ENCODE measurements at places on chromosomes 5 and 9.

DNA sequence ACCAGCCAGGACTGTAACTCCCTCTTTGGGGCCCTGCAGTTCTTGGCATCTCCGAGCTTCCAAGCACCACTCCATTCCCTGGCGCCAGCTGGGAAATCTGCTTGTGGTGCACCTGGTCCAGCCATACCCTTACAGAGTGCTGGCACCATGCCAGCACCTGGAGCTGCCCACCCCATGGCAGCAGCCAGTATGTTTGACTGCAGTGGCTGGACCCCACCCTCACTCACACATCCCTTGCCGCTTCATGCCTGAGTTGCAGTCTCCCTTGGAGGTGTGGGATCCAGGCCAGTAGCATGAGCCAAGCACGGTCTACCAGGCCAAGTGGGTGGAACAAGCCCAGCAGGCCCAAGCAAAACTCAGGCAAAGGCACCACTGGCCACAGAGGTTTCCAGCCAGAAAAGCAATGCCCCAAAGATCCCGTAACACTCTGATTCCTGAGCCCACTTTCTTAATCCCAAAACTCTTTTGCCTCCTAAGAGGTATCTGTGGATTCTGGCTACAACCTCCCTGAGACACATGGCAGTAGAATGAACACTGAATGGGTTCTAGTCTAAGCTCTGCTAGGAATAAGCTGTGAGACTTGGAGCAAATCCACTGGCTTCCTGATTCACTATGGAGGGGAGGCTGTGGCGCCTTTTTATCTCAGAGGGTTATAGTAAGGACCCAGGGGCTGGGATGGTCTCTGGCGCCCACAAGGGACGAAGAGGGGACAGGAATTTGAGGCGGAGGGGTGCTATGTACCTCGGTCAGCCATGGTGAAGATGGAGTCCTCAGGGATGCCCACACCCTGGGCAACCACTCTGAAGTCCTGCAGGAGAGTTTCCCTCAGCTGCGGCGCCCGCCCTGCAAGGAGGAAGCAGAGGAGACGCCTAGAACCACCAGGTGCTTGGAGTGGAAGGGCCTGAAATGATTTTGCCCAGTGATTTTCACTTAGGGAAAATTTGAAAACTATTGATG lies 5.6 kb downstream of the AMBP start:
- no peak for DNase-seq

DNA sequence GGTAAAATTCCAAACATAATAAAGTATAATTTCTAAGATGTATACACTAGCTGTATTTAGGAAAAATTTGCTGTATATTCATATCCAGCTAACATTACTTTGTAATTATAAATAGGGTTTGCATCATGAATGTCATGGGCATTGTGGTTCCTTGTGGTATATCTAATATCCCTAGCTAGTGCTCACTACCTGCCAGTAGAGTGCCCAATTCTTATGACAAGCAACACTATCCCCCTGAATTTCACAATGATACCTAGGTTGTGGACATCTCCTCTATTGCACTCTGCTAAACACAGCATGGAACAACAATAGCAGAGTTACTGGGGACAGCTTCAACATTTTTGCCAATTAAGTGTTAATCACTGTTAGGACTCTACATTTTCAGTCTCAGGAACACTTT lies 1656.5 kb downstream of the EFNA5 start:
- no peak for DNase-seq

DNA sequence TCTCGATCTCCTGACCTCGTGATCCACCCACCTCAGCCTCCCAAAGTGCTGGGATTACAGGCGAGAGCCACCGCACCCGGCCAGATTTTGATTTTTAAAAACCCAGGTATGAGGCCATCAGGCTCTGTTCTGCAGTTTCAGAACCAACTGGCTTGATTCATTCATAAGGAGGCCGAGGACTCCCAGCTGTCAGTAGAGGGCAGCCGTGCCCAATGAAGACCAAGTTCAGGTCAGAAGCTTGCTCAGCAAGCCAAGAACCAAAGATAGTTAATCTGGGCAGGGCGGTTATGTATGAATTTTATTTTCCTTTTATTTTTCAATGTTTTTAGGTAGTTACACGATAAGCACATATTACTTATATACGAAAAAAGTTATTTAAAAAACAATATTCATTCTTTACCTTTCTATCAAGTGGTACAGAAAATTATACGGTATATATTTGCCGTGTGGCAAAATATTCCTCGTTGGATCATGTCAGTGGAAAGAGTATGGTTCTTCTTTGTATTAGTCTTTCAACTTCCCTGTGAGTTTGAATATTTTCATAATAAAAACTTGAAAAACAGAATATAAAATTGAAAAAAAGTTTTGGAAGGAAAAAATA lies 18.0 kb downstream of the MGAT1 start:
- no peak for DNase-seq

DNA sequence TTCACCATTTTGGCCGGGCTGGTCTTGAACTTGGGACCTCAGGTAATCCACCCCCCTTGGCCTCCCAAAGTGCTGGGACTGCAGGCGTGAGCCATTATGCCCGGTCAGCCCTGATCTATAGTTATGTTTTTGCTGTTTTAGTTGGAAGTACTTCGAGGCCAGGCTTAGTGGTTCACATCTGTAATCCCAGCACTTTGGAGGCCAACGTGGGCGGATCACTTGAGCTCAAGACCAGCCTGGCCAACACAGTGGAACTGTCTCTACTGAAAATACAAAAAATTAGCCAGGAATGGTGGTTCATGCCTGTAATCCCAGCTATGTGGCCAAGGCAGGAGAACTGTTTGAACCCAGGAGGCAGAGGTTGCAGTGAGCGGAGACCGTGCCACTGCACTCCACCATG lies 2.0 kb downstream of the HSPA9 start:
- DNase-seq = no peak

DNA sequence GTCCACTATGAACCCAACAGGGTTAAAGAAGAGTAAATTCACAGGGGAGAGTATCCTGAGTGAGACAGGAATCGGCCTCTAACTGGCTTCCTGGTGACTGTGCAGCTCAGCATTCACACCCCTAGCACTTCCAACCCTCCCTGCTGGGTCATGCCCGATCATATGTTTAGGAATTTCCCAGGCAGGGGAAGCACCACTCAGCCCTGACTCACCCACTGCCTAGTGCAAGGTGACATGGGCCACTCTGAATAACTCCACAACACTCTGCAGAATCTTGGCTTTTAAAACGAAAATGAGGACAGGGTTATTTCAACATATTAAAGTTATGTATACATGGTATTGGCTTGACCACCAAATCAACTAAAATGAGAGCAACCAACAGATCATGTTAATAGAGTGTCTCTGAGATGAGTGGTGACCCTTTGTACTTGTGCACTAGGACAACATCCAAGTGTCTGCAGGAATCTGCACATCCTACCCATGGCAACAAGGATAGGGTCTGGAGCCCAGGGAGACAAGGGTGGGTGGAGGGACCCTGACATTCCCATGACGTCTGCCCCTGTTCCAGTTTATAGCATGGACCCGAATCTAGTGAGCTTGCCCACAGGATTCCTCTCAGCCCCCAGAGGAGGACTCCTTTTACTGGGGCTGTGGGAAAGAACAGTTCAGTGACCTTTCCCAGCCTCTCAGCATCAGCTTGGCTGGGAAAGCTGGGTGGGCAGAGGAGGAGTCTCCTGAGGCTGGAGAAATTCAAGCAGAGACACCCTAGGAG lies 485.8 kb downstream of the SEMA5A start:
- no peak for DNase-seq

- no peak for DNase-seq
These were observed 45.9 kb downstream of the ABCA1 start for GRCh38 chr9:104882086-104882485.

- DNase-seq = no peak
These were observed 260.3 kb downstream of the NDUFS4 start for GRCh38 chr5:53820802-53821171.

- DNase-seq = no peak
These were observed 398 bp upstream of the BASP1 start for GRCh38 chr5:17216974-17217492.

DNA sequence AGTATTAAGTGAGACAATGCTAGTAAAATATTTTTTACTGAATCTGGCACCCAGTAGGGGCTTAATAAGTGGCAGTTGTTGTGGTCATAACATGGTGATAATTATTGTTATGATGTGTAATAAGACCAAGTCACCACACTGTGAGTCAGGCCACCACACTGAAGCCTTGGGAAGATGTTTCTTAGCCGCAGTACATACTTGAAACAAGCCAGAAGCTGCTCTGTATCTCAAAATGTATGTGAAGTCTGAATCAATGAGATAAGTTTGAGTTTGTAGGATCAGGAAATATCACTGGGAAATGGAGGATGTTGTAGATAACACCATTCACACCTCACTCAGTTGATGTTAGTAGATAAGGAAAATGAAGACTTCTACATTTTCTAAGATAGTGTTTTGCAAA lies 51.3 kb upstream of the PTPN3 start:
- no peak for DNase-seq

GRCh38 chr9:130865921-130866320 lies 30.7 kb downstream of the QRFP start:
- no peak for DNase-seq

GRCh38 chr9:104143550-104143910 lies 49.4 kb downstream of the SMC2 start:
- DNase-seq = no peak

DNA sequence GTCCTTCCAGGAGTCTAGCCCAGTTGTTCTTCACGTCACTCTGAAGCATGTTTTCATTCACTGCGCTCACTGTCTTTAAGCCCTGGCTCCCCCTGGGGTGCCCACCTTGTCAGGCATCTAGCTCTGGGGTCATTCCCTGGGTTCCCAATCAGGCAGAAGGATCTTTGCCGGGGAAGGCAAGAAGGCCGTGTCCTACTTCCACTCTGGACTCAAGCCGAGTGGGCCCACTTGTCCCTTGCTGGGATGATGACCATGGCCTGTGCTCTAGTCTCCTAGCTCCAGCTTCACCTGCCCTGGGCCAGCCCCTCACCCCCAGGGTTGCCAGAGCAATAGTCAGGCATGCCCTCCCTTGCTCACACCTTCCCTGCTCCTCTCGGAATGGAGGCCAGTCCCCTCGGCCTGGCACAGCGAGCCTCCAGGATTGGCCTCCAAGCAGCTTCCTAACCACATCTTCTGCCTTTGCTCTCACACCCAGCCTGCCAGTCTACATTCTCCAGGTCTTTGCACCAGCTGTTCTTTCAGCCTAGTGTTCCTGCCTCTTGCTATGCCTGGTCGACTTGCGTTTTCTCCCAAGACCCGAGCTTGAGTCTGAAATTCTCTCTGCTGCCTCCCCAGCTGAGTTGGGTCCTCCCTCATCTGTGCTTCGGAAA lies 32.2 kb upstream of the PSD2 start:
- DNase-seq = no peak

GRCh38 chr9:98521141-98521540 lies 187.6 kb downstream of the GABBR2 start:
- no peak for DNase-seq

- DNase-seq = no peak
These were observed 32.1 kb downstream of the FST start for GRCh38 chr5:53512539-53512938.

GRCh38 chr5:33936004-33936380 lies 194 bp upstream of the RXFP3 start:
- DNase-seq = peak; percentile 55

GRCh38 chr5:160366230-160366629 lies 4.2 kb downstream of the C1QTNF2 start:
- no peak for DNase-seq

GRCh38 chr5:3596261-3596825 lies 711 bp downstream of the IRX1 start:
- no peak for DNase-seq

DNA sequence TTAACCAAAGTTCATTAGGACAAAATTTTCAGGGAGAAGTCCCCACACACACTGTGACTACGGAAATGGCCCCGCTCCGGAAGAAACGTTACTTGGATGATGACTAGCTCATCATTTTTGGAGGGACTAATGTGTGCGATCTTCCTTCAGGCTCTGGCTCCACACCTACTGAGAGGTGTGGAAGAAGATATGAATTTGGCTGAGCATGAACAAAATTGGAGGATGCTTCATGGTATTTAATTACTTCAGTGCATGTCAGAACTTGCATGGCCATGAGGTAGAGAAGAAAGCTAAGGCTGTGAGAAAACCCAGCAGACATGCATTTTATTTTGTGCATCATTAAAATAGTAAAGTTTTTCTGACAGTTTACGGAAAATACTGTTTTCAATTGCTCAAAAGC lies 202.1 kb upstream of the TLE4 start:
- DNase-seq = no peak

DNA sequence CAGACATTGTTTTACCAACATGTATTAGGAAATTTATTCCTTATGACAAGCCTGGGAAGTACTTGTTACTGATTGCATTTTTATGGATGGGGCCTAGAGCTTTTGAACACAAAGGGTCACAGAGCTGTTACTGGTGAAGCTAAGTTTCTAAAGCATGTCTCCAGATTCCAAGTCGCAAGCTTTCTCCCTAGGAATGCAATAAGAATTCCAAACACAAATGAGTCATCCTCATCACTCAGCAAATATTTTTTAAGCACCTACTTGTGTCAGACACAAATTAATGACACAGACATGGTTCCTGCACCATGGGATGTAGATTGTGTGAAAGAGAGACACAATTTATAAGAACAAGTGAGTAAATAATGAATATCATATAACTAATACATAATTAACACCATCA lies 11.0 kb upstream of the SH3RF2 start:
- DNase-seq = no peak

DNA sequence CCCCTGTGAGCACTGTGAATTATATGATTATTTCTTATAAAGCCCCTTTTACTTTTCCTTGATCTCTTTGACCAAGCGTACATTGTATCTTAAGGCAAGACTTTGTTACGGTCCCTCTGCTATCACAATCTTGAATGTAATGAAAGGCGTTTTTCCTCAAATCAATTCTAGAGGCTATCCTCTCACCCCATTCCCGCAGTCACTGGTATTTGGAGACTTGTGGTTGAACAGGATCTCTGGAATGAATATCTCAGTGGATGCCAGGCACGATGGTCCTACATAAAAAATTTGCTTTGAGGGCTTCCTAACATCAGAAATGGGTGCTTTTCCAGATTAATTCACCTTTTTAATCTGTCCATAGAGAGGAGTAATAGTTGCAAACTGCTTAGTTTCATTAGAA lies 151.4 kb upstream of the PAPPA start:
- no peak for DNase-seq

DNA sequence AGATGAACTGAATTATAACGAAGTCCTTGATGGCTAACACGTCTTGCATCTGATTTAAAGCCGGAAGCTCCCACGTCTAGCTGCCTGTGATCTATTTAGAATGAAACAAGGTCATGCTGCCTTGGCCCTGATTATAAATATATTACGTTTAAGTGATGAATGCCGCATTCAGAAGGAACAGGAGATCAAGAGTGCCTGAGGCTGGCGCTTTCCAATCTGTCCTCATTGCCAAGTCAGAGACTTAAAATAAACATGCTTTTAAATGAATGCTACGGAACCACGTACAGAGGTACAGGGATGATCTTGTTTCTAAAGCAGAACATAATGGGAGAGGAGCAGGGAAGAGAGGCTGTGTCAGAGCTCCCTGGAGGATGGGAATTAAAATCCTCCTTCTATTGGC lies 292.8 kb downstream of the TLE1 start:
- DNase-seq = no peak

- no peak for DNase-seq
These were observed 19.2 kb downstream of the BHMT start for GRCh38 chr5:79130781-79131180.

- no peak for DNase-seq
These were observed 481.4 kb upstream of the DAB2 start for GRCh38 chr5:39906146-39906545.

Data from stimulated activated effector memory CD8-positive, alpha-beta T cell treated with anti-CD3 and anti-CD28 coated beads, Interleukin-12 subunit alpha, Interleukin-12 subunit beta, amount 100 ng/mL, for 72 hours (primary cell).